ENCODE measurements at places on chromosomes 4 and X. TPM values are rescaled to one million over a fixed set of nuclear protein-coding genes. Genes with fewer than 3 reads are reported as not detected.

The CCKAR gene
- not detected for total RNA-seq

The DUX4 gene
- not detected for total RNA-seq

The COX7B2 gene
- total RNA-seq = not detected

The PDZD4 gene
- total RNA-seq = 3.5 TPM

The MCF2 gene
- 0.56 TPM for total RNA-seq

The TMEM255A gene
- total RNA-seq = not detected

- peak; percentile 40 for DNase-seq
These were observed 775 bp downstream of the SHROOM4 start for GRCh38 chrX:50812995-50813842.

DNA sequence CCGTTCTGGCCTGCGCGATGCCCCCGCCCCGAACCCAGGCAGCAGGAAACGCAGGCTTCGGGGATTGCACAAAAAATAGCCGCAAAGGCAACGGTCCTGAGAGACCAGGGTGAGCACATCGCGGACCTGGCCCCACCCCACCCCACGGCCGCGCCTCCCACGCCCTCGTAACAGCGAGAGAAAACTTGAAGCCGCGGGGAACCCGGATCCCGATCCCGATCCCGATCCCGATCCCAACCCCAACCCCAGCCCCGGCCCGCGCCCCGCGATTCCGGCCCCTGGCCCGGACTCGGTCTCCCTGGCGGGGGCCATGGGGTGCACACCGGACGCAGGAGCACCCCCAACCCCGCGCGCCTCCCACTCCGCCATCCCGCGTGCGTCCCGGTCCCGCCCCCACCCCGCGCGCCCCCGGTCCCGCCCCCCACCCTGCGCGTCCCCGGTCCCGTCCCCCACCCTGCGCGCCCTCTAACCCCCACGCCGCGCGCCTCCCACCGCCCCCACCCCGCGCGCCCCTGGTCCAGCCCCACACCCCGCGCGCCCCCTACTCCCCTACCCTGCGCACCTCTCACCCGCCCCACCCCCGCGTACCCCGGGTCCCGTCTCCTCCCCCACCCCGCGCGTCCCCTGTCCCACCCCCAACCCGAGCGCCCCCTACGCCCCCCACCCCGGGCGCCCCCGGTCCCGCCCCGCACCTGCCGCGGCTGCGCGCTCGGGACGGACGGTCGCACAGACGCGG is 29.0 kb downstream of the NOP14 start:
- DNase-seq = peak; percentile 60

DNA sequence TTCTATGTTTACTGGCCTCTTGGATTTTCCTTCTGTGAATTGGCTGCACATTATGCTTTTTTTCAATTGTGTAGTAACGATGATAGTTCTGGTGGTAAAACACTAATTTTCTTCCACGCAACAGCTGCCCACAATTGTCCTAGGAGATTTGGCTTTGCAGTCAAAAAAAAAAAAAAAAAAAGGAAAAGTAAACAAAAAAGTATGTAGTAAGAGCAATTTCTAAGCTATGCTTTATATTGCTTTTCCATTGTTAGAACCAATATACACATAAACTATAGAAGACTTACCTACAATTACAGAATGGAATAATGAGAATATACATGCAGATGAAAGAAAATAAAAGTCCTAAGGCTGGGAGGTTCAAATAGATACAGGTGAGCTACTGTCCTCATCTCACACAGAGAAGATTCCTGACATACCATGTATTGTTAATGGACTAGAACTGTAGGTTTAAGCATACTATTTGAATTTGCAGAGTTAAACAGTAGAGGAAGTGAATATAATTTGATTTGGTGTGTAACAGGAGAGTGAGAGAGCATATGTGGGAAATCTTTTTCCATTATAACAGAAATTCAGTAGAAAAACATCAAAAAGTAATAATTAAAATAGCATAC is 976.2 kb downstream of the RAB28 start:
- DNase-seq = no peak

- no peak for DNase-seq
These were observed 1.3 kb upstream of the PIM2 start for GRCh38 chrX:48919947-48920717.

DNA sequence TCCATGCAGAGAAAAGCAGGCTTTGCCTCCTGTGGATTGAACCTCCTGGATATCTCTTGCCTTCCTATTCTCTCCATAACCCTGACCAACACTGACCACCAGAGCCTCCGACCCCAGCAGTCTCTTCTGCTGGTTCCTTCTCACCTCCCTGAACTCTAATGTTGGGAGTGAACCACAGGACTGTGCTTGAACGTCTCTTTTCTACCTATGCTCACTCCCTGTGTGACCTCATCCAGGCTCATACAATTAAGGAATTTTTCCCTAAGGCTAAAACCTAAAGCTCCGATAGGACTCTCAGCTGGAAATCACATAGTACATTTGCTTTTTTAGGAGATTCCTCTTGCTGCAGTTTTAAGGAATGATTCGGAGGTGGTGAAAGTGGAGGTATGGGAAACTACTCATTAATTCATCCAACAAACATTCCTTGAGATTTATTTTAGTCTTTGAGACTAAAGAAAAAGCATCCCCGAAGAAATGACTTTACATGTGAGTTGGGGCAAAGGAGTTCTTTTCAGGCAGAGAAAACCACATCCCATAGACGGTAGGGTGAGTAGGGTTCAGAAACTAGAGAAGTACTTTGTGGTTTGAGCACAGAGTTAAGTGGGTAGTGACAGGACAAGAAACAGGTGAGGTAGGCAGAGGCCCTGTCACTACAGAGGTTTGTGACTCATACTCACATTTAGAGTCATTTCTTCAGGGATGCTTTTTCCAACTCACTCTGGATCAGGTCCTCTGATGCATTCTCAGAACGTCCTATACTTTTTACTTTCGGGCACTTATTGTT is 30.8 kb downstream of the NDNF start:
- DNase-seq = no peak

- peak; percentile 1 for DNase-seq
These were observed 146.3 kb upstream of the RPS6KA3 start for GRCh38 chrX:20412871-20413486.

DNA sequence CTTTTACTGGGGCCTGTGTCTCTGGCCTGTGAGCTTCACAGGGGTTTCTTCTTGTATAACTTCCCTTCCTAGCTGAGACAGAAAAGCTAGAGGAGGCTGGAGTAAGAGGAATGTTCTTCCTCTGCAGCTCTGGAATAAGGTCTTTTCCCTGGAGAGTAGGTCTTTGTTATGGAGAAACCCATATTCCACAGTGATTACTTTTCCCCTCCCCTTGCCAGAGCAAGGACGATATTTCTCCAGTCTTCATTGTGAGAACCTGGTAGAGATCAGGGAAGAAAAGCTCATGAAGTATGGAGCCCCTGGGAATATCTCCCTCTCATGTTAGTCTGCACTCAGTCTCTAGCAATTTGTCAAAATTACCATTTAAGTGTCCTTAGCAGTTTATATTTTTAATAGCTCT is 18.7 kb upstream of the GLRB start:
- no peak for DNase-seq

DNA sequence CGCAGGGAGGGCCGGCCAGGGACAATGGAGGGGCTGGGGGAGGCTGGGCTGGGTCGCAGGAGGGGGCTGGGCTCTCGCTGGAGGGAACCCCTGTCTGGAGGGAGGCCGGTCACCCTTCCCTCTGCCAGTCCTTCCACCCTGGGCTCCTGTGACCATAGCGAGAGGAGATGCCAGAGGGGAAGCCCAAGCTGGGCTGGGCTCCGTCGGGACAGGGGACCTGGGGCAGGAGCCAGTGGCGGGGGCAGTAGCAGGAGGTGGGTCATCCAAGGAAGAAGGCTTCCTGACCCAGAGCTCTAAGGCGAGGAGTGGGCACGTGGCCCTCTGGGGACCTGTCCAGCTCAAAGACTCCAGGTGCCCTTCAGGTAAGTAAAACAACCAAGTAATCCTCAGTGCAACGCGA is 16.9 kb downstream of the CTAG1B start:
- DNase-seq = no peak

DNA sequence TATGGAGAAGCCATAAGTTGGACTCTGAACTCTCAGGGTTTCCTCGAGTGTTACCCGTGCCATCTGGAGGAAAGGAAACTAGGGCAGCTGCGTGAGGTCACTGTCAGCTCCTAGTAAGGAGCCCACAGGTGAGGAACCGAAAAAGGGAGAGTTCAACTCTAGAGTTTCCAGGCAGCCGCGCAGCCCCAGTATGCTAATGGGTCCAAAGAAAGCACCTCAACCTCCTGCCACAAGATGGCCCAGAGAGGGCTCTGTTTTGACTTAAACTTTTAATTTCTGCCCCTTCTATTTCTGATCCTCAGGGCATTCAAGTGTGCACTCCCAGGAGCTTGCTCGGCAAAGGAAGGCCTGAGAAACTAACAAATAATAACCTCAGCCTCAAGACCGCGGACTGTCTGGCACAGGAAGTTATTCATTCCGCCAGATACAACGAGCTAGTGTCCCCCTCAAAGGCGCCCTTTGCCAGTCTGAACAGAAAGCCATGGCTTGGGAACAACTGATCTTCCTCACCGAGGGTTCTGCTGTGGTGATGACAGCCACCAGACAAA is 13.9 kb downstream of the SCARB2 start:
- DNase-seq = peak; percentile 45

DNA sequence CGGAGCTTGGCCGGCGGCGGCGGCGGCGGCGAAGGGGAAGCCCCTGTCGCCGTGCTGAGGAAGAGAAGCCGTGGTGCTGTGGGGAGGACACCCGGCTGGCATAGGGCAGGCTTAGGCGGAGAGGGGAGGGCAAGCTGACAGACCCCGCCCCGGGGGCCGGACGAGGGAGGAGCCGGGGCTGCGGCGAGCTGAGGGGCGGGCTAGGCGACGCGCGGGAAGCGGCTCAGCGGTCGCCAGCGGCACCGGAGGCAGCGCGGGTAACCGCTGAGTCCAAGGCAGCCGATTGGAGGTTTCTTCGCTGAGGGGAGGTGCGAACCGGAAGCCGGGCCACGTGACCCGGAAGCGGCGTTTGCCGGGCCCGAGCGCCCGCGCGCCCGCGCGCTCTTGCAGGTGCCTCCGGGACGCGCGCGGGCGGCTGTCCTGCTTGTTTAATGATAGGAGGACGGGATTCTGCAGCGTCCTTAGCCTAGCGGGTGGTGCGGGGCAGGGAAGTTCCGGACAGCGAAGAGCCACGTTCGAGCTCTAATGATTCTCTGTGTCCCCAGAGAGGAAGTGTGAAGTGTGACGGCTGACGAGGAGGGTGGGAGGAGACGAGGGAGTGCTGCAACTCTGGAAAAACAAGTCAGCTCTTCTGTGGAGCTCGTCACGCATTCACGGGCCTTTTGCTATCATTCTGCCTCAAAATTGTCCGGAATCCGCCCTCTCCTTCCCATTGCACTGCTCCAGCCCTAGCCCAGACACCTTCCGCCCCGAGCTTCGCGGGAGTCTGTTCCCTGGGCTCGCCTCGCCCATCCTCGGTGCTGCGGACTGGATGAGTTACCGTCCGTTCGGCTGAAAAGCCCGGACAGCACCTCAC is at the start of gene AP1S2:
Gene AP1S2 (minus strand): TSS at position 102 of the 856 bp plus-strand sequence. CDS start 2,289 bp downstream, outside the sequence.
- peak; percentile 90 for DNase-seq

DNA sequence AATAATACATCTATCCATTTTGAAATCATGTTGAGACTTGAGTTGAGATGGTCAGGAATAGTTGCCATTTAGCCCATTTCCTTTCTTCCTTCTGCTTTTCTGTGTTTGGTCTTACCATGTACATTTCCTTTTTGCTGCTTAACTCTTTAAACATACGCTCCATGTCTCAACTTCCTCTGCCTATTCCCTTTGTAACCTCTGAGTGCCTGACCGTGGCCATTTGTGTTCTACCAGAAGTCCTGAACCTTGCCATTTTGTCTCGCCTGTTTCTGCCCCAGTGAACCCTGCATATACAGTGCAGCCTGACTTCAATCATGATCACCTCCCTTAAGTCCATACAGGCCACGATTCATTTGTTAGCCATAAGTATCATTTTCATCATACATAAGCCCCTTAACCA is 169.0 kb downstream of the RAPGEF2 start:
- DNase-seq = no peak

DNA sequence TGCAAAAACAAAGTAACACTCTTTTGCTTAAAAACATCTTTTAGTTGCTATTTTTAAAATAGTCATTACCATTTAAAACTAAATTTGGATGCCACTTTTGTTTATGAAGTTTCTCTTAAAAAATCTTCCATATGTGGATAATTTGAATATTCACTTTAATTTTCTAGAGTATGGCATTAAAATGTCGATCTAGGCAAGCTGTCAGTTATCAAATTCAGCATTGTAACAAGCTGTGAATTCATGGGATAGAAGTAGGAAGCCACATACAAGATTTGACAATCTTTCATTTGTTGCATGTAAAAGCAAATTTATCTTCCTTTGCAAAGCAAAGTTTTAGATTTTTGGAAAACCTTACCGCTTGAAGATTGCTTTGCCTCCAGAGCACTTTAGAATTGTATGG is 191.5 kb downstream of the ARHGAP10 start:
- DNase-seq = no peak

- DNase-seq = no peak
These were observed 241.9 kb downstream of the ANTXR2 start for GRCh38 chr4:79831119-79831528.

- DNase-seq = peak; percentile 6
These were observed 12.5 kb downstream of the GRXCR1 start for GRCh38 chr4:42904986-42905385.

GRCh38 chrX:49106930-49107329 is 16.6 kb downstream of the GPKOW start:
- DNase-seq = peak; percentile 18

GRCh38 chr4:27278615-27279375 is 418.2 kb downstream of the STIM2 start:
- DNase-seq = no peak

GRCh38 chr4:10102474-10103332 is 13.9 kb downstream of the WDR1 start:
- no peak for DNase-seq

GRCh38 chrX:794311-794710 is 163.7 kb downstream of the SHOX start:
- DNase-seq = no peak

GRCh38 chrX:4825550-4825949 is 1112.1 kb upstream of the PRKX start:
- DNase-seq = no peak

GRCh38 chr4:156634612-156635011 is 337.0 kb downstream of the PDGFC start:
- DNase-seq = no peak

GRCh38 chr4:69066945-69067344 is 29.3 kb upstream of the UGT2B7 start:
- DNase-seq = no peak

DNA sequence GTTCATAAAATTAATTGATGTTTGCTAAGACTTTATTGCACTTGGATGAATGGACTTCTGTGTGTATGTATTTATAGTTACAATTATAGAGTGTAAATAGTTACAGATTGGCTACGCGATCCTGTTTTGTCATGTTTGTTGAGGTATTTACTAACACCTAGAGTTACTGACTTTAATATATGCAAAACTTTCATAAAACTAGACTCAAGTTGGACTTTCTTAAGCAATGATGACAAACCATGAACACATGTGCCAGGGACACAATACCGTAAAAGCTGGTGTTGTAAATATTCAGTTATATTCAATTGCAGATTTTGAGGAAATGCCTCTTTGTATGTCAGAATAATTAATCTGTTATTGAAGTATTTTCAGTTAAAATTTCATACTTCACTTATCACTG is 6.1 kb downstream of the GRIA2 start:
- DNase-seq = no peak
